ENCODE measurements at places on chromosomes 12 and 14. TPM values are rescaled to one million over a fixed set of nuclear protein-coding genes. Genes with fewer than 3 reads are reported as not detected.
A peak's percentile ranks its signal among the peaks of the same experiment; 100 is the strongest.

DNA sequence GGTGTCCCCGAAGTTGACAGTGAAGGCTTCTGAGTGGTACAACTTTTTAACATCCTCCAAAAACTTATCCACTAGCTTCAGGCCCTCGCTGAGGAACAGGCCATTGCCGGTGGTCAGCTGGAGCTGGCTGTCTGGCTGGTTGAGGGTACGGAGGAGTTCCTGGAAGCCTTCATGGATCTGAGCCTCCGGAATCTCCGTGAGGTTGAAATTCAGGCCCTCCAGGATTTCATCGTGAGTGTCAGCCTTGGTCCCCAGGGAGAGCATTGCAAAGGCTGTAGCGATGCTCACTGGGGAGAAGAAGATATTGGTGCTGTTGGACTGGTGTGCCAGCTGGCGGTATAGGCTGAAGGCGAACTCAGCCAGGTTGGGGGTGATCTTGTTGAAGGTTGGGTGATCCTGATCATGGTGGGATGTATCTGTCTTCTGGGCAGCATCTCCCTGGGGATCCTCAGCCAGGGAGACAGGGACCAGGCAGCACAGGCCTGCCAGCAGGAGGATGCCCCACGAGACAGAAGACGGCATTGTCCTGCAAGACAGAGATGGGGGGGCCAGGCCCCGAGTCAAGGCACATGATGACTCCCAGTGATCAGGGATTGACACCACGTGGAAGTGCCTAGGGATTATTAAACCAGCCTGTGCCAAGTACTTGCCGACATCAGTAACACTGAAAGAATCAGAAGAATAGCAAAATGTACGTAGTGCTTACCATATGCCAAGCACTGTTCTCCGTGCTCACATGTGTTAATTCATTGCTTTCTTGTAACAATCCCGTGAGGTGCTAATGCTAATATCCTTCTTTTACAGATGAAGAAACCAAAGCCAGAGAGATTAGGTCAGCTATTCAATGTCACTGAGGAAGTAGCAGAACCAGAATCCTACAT, 5.4 kb downstream of the SERPINA1 start:
- DNase-seq, result peak; percentile 12

- DNase-seq, result no peak
Observed at GRCh38 chr12:23729359-23729758, 220.1 kb downstream of the SOX5 start.

GRCh38 chr12:109731231-109731731, 17.7 kb downstream of the FAM222A start:
- no peak for DNase-seq

GRCh38 chr12:124504273-124505000, 63.0 kb downstream of the NCOR2 start:
- peak; percentile 83 for DNase-seq

DNA sequence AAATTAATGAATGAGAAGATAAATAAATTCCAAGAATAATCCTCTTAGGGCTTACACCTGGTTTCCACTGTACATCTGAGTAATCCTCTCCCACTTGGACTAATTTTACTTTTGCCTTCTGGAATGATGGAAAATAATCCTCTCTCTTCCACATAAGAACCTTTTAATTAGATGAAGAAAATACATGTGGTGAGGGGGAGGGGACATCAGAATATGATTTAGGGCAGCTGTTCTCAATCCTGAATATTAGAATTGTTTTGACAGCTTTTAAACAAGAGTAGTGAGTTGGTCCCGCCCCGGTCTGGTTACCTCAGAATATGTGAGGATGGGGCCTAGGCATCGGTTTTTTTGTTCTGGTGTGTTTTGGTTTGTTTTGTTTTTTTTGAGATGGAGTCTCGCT, 51.5 kb downstream of the HECTD4 start:
- DNase-seq, result no peak

DNA sequence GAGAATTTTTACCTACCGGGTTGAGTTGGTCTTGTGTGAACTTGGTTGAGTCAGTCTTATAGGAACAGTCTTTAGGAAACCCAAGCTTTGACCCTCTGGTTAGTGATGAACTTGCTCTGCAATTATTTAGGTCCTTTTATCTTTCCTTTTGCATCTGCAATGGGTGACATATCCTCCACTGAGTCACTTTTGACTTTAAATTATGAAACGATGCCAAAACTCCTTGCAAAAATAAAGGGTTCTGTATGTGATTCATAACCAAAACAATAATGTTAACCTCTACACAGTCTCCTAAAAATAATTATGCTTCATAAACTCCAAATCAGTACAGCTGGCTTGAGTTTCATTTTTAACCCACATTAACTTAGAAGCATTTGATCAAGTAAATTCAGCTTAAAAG, 979.4 kb downstream of the GALC start:
- DNase-seq, result no peak

GRCh38 chr12:54455760-54456469, 17.5 kb downstream of the GTSF1 start:
- DNase-seq, result no peak

ARHGAP9 gene
- 6.3 TPM for total RNA-seq

GALNT8 gene
- total RNA-seq, result 4.1 TPM

SERPINA12 gene
- total RNA-seq, result not detected

TMEM63C gene
- 2.1 TPM for total RNA-seq
